ENCODE measurements at places on chromosomes 5 and 9. TPM values are rescaled to one million over a fixed set of nuclear protein-coding genes. Genes with fewer than 3 reads are reported as not detected.

The SLC6A19 gene
- 0.08 TPM for total RNA-seq

The POU4F3 gene
- total RNA-seq = 0.10 TPM

The SLC22A5 gene
- total RNA-seq = 40.1 TPM

The PCDHA5 gene
- 0.73 TPM for total RNA-seq

The GRXCR2 gene
- not detected for total RNA-seq

The ZCCHC9 gene
- 28.1 TPM for total RNA-seq

The UBE2QL1 gene
- total RNA-seq = 0.20 TPM

The NMUR2 gene
- total RNA-seq = 0.13 TPM

The PCDHB3 gene
- total RNA-seq = 0.05 TPM

The CER1 gene
- total RNA-seq = not detected

The SPINK13 gene
- not detected for total RNA-seq

The HTR4 gene
- not detected for total RNA-seq

The PDLIM4 gene
- total RNA-seq = 0.79 TPM

The LCP2 gene
- total RNA-seq = not detected

The GABRA6 gene
- not detected for total RNA-seq

The FABP6 gene
- 0.81 TPM for total RNA-seq

The HDAC3 gene
- total RNA-seq = 47.2 TPM

The AQP3 gene
- 16.7 TPM for total RNA-seq

The SYNPO gene
- 29.9 TPM for total RNA-seq

The POLR3G gene
- 17.2 TPM for total RNA-seq

The DTWD2 gene
- total RNA-seq = 1.0 TPM

The CNTNAP3B gene
- 16.8 TPM for total RNA-seq

The NME5 gene
- not detected for total RNA-seq

The INSL4 gene
- 16.7 TPM for total RNA-seq
